ENCODE measurements at places on chromosomes 6 and 20. TPM values are rescaled to one million over a fixed set of nuclear protein-coding genes. Genes with fewer than 3 reads are reported as not detected.

The CDSN gene
- polyA plus RNA-seq = not detected

The CGA gene
- polyA plus RNA-seq = not detected

The CDH4 gene
- polyA plus RNA-seq = not detected

The EPPIN gene
- not detected for polyA plus RNA-seq

The EMILIN3 gene
- polyA plus RNA-seq = not detected

The LY6G6F gene
- 0.32 TPM for polyA plus RNA-seq

The ID4 gene
- polyA plus RNA-seq = not detected

The WRNIP1 gene
- polyA plus RNA-seq = 32.6 TPM

The HLA-DMB gene
- 656 TPM for polyA plus RNA-seq

The GSTA1 gene
- not detected for polyA plus RNA-seq

The PNISR gene
- 84.5 TPM for polyA plus RNA-seq

The CFB gene
- not detected for polyA plus RNA-seq

The MUCL3 gene
- not detected for polyA plus RNA-seq

The TRIM10 gene
- polyA plus RNA-seq = not detected

The SAMD5 gene
- not detected for polyA plus RNA-seq

The HLA-DQA2 gene
- 35.9 TPM for polyA plus RNA-seq

The STX11 gene
- 14.6 TPM for polyA plus RNA-seq

The TUBB2B gene
- polyA plus RNA-seq = 14.7 TPM

The PAK5 gene
- polyA plus RNA-seq = not detected

The SYCP2 gene
- polyA plus RNA-seq = 0.79 TPM

The ZNF337 gene
- 16.2 TPM for polyA plus RNA-seq

The TMEM151B gene
- polyA plus RNA-seq = 0.01 TPM

The PPP1R3G gene
- 0.04 TPM for polyA plus RNA-seq

The RNF39 gene
- polyA plus RNA-seq = not detected

The BPHL gene
- polyA plus RNA-seq = 10.3 TPM

The MAS1L gene
- polyA plus RNA-seq = not detected

The PKIB gene
- polyA plus RNA-seq = 0.49 TPM

The TRAPPC3L gene
- polyA plus RNA-seq = not detected

The SIRPA gene
- 1.3 TPM for polyA plus RNA-seq

The ECT2L gene
- 0.20 TPM for polyA plus RNA-seq

The RNF182 gene
- 0.12 TPM for polyA plus RNA-seq

The SEMG1 gene
- polyA plus RNA-seq = not detected

The RWDD2A gene
- polyA plus RNA-seq = 1.5 TPM

The HLA-A gene
- polyA plus RNA-seq = 1,420 TPM

The UBE2C gene
- polyA plus RNA-seq = 0.95 TPM

The ZHX3 gene
- polyA plus RNA-seq = 4.3 TPM

The TP53TG5 gene
- polyA plus RNA-seq = not detected

The FOXQ1 gene
- not detected for polyA plus RNA-seq

The DSE gene
- polyA plus RNA-seq = 8.3 TPM

The NKX2-2 gene
- not detected for polyA plus RNA-seq

The SLC35F1 gene
- not detected for polyA plus RNA-seq
